ENCODE measurements at places on chromosomes 3 and 15.

DNA sequence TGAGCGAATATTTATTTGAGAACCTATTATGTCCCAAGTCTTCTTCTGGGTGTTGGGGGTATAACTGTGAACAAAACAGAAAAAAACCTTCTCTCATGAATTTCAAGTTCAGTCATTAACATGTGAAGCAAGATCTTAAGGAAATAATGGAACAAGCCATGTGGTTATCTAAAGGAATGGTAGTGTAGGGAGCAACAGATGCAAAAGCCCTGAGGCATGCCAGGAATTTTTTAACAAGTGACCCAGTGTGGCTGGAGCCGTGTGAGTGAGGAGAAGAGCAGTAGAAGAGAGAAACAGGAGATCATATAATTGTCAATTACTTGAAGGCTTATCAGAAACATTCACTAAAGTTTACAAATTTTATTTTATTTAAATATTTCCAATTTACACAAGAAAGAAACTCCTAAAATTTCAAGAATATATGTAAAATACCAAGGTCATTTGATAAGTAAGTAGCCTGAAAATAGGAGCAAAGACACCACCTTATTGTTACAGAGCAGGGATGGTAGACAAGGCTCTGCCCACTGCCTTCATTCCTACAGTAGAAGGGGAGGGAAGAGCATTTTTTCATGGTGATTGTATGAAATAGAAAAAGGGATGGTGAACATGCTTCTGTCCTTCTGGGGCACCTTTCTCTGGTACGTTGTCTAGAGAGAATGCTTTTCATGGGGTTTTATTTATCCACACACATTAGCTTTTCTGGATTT, 345.1 kb downstream of the PLOD2 start:
- DNase-seq, result no peak

DNA sequence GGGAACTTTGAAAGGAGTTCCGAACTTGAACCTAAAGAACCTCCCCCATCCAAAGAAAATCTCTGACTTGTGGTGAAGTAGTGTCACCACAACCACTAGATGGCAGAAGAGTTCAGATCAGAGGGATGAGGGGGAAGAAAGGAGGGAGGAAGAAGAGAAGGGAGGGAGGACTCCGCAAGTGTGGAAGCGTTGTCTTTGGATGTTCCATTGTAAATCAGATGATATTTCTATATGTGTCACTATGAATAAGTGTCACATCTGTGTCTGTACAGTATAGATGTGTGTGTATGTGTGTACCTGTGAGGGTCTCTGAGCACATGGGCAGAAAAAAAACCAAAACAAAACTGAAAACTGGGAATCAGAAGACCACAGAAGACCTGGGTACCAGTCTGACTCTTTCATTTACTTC, 16.9 kb downstream of the SLC24A1 start:
- DNase-seq, result no peak

DNA sequence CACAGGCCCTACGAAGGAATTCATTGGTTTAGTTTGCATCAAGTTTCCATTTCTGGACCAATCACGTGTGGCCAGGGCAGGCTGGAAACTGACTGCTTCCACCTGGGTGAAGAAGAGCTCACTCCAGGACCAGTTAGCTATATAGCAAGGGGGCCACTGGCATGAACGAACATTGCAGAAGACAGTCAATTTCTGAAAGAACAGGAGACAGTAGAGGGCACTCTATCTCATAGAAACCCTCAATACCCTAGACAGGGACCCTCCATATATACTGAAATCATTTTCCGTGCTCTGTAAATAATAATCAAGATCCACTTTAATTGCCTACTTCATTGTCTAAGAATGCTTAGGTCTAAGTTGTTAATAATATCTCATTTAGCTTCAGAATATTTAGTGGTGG, 215.6 kb downstream of the CADPS start:
- no peak for DNase-seq

DNA sequence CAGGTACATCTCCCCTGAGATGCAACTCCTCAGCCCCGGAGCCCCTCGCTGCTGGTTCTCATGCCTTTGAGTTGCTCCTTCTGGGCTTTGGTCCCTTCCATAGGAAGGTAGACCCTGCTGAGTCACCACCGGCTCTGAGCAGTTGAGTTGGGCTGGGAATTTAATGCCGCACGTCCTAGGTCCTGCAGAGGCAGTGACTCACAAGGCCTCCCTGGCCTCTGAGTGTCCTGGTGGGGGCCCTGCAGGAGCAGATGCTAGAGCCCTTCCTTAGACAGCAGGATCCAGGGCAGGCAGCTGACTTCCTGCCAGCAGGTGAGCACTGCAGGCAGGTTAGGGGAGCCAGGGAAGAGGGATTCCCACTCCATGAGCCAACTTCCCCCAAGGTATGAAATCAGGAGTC, 5.5 kb upstream of the NTRK3 start:
- no peak for DNase-seq

GRCh38 chr15:78360958-78361718, 21.0 kb downstream of the CRABP1 start:
- DNase-seq, result no peak

DNA sequence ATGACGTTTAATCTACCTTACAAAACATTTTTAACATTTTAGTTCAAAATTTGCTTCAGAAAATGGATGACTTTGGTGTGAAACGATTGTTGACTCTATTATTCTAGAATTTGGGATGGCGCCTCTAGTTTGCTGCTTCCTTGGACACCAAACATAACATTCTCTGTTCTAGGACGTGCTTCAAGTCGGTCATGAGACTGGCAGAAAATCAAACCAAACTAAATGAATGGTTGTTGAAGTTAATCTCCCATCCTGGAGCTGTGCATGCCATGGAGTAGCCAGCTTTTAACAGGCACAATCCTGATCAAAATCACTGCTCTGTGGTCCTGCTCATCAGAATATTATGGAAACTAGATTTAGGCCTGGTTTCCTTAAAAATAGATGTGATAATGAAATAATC, 9.6 kb upstream of the LRRFIP2 start:
- DNase-seq, result no peak

- no peak for DNase-seq
Measured at GRCh38 chr3:178802993-178803693, 266.9 kb downstream of the KCNMB2 start.

DNA sequence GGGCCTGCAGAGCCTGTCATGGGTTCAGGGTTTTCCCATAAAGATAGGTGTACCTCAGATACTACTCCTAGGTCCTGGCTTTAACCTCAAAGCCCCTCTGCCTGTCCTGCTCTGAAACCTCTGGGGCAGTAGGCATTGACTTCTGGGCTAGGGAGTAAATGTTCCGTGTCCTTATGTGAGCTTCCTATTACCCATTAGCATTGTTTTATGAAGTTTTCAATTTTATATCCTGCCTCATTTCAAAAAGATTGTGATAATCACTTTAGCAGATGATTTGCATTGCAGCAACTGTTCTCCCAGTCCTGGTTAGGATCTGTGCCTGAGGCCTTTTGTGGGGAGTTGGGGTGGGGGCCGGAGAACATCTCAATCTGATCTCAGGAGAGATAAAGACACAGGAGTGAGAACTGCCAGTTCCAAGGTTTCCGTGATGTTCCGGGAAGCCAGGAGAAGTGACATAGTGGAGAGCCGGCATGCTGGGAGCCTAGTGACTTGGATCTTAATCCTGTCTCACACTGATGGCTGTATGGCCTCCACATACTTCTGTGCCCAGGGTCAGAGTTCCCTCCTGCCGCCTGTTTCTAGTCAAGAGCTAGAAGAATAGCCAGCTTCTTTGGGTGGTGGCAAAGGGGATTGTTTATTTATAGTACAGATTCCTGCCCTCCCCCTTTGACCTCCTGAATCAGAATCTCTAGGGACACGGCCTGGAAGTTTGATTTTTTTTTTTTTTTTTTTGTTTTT, 10.6 kb downstream of the TPM1 start:
- DNase-seq, result peak; percentile 49

GRCh38 chr15:39735120-39735717, 47.4 kb downstream of the FSIP1 start:
- DNase-seq, result no peak

DNA sequence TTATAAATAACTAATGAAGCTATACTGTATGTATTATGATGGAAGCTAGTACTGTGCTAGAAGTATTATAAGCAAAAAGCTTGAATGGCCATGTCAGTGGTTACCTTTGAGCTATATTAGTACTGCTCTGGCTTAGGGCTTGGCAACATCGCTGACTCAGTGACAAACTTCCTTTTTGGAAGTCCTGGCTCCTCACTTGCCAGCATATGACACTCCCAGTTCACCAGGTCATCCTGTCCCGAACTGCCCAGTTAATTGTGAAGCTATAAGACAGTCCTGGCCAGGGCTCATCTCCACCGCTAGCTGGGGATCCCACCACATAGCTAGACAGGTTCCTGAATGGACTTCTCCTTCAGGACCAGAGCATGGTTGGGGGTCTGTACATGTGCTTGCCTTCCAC, 31.9 kb downstream of the RAB8B start:
- no peak for DNase-seq

GRCh38 chr3:61227799-61228198, 23.5 kb downstream of the FHIT start:
- no peak for DNase-seq

DNA sequence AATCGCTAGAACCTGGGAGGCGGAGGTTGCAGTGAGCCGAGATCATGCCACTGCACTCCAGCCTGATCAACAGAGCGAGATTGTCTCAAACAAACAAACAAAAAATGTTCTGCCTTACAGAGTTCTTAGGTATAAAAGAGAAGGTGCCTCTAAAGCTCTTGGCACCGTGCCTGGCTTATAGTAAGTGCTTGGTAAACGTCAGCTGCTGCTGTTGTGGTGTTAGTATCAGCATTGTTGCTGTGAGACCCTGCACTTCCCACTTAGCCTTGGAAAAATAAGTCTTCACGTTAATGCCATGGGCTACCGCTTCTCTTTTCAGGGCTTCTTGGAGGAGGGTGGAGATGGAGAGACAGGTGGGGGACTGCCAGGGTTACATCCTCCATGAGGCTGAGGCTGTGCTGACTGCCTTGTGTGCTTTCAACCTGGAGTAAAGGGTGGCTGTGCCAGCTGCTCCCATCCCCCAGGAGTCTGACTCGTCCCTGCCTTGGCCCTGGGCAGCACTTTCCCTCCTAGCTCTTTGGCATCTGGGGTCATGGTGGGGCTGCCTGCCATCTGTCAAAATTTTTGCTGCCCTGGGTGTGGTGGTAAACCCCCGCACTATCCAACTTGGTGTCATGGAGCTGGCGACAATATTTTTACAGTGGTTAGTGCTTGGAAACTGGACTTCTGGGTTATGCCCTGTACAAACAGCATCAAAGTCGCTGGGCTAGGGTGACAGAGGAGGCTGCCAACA, 17.8 kb downstream of the FLNB start:
- DNase-seq, result peak; percentile 64

- DNase-seq, result no peak
Measured at GRCh38 chr15:50854601-50855490, 53.6 kb upstream of the AP4E1 start.

- no peak for DNase-seq
Measured at GRCh38 chr15:63826528-63826927, 7.2 kb downstream of the HERC1 start.

- DNase-seq, result no peak
Measured at GRCh38 chr3:156614642-156615511, 59.5 kb upstream of the TIPARP start.

GRCh38 chr3:153614140-153614539, 452.1 kb downstream of the RAP2B start:
- no peak for DNase-seq

- DNase-seq, result no peak
Measured at GRCh38 chr3:57065588-57065987, 5.1 kb downstream of the SPATA12 start.

GRCh38 chr15:97861529-97862260, 98.8 kb upstream of the ARRDC4 start:
- no peak for DNase-seq

DNA sequence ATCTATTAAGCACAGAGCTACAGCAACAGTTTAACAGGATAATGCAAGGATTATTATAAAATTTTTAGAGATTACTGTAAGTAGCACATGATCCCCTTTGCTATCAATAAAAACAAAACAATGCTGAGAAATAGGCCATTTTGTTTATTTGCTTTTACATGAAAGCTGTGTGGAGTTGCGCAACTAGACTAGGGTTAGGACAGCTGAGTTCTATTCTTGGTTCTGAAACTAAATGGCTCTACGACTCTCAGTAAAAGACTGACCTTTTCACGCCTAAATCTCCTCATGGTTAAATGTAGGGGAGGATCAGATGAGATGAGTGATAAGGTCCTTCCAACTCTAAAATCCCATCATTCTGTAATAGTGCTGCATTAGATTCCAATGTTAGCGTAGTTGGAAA, 25.0 kb downstream of the KCNMB2 start:
- no peak for DNase-seq

DNA sequence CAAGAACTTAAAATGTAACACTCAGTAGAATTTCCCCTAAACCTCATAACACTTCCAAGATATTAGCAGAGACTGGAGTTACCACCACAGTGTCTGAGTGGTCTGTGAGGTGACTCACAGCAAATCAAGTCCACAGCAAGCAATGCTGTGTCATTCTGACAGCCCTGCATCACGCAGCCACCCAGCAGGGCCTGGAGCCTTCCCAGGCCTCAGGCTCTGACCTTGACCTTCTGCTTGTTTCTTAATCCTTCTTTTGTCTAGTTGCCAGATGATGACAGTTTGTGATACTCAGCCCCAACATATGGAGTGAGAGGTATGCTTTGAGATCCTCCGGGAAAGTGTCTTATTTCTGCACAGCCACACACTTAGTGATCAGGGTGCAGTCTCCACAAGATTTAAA, 82.5 kb downstream of the TOP2B start:
- DNase-seq, result no peak

GRCh38 chr15:38263996-38264395, 11.4 kb downstream of the SPRED1 start:
- DNase-seq, result no peak
